Stimulated activated naive CD8-positive, alpha-beta T cell treated with anti-CD3 and anti-CD28 coated beads, Interleukin-15, Interleukin-2, amounts not matched to agents 100 U/mL and 50 U/mL, for 24 hours (primary cell): ENCODE measurements at places on chromosomes 7 and 10.

DNA sequence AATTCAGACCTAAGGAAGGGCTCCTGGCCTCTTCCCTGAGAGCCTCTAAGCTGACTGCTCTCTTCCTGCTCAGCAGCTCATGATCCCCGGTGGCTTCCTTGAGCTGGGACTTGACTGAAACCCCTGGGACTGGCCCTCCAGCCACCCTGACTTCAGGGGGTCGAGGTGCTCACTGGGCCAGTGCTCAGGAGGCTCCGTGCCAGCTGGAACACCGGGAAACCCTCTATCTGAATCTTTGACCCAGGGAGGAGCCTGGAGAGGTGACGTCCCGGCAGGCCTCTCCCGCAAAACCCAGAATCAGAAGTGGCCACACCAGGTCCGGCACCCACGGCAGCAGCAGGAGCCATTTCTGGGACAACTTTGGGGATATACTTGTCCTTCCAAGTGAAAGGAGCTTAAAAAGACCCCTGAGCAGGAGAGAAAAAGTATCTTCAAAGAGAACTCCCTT lies 110.7 kb downstream of the WDR37 start:
- no peak for DNase-seq

GRCh38 chr10:78358351-78358750 lies 324.7 kb downstream of the RPS24 start:
- no peak for DNase-seq

DNA sequence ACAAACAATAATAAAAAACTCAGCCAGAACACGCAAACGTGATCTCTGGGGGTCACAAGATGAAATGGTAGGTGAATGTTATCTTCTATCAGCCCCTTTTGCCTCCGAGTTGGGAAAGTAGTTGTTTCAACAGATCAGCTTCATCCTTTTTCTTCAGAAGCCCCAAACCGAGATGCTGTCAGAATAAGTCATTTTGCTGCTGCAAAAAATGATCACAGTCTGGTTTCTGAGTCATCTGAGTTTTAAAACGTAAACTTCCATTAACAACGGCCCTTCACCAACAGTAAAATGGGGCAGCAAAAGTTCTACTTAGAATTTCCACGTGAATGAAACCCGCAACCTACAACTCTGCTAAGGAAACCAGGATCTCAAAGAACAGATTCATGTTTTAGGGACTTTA lies 44.9 kb downstream of the JCAD start:
- no peak for DNase-seq

DNA sequence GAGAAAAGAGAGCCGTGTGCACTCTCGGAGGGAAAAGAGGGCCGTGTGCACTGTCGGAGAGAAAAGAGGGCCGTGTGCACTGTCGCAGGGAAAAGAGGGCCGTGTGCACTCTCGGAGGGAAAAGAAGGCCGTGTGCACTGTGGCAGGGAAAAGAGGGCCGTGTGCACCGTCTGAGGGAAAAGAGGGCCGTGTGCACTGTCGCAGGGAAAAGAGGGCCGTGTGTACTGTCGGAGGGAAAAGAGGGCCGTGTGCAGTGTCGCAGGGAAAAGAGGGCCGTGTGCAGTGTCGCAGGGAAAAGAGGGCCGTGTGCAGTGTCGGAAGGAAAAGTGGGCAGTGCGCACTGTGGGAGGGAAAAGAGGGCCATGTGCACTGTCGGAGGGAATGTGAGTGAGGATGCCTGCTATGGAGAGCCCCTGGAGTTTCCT lies 188.7 kb downstream of the DNAJB6 start:
- DNase-seq: no peak

GRCh38 chr7:23184709-23185359 lies 3.0 kb downstream of the NUP42 start:
- no peak for DNase-seq

DNA sequence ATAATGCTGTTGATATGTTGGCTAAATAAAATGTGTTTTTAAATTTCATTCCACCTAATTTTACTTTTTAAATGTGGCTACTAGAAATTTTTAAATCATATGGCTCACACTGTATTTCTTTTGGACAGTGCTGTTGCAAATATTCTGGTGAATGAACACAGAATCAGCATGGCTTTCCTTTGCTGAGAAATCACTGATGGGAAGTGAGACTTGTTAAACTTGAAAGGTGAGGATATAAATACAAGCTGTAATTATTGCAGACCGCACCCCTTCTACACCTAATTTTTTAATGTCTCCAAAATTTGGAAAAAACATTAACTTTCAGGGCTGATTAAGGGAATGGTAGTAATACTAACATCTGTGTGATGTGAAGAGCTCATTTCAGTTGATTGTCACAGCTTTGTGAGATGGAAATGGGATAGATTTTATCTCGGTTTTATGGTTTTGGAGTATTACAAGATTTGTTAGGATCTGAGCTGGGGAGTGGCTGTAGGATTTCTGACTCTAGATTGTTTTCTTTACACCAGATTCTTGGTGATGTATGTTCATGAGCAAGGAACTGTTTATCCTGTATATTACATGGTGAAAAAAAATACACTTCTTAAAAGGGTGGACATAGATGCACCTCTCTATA lies 1.3 kb downstream of the MIOS start:
- no peak for DNase-seq

GRCh38 chr7:64206903-64207302 lies at the start of gene ZNF735:
Gene ZNF735 (plus strand): TSS chr7:64207203. CDS start chr7:64207203, 0 bp downstream.
- DNase-seq: no peak

DNA sequence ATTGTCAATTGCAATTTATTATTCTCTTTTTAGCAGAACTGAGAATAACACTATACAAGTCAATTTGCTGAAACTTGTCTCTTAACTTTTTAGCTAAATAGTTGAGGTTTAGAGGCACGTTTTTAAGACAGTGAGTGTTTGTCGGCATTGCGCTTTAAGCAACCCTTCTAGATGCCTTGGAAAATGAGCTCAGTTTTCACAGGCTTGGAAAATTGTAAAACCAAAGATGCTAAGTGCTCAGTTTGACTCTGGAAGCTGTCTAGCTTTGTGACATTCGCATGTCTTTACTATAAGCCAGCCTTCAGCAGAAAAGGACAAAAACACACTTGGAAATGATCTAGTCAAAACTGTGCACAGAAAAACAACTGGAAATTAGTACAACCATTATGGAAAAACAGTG lies 500.4 kb downstream of the NEBL start:
- DNase-seq: no peak
